ENCODE measurements at places on chromosomes 6 and 20. TPM values are rescaled to one million over a fixed set of nuclear protein-coding genes. Genes with fewer than 3 reads are reported as not detected.

- ATAC-seq, result no peak
These were observed 616.0 kb upstream of the BTBD3 start for GRCh38 chr20:11301699-11302098.

DNA sequence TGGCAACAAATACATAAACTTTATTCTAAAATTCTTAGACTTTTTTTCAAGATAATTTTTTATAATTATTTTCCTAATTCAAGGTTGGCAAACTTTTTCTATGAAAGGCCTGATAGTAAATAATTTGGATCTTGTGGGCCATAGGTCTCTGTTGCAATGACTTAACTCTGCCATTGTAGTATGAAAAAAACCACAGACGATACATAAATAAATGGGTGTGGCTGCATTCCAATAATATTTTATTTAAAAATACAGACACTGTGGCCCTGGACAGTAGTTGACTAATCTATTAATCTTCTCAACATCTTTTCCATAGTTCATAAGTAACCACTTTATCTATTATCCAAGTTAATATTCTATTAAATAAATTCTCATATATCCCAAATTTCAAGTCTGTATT is 281.1 kb downstream of the SYNE1 start:
- no peak for ATAC-seq

DNA sequence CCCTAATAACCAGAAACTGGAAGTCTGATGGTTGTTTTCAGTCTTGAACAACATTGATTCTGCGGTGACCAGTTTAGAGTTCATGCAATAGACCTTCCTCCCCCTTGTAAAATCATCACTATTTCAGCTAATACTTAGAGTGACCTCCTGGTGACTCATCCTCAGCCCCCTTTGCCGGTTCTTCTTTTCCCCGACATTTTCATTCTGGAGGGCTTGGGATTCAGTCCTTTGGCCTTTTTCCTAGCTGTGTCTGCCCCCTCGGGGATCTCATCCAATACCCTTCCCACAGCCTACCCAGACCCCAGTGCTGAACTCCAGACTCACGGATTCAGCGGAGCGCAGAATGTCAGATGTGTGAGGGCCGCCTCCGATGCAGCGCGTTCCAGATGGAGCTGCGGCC is 7.5 kb upstream of the BHLHE23 start:
- no peak for ATAC-seq

Gene CST1
- total RNA-seq, result not detected
